A673 (cell line): ENCODE measurements at places on chromosomes 6 and 20.

DNA sequence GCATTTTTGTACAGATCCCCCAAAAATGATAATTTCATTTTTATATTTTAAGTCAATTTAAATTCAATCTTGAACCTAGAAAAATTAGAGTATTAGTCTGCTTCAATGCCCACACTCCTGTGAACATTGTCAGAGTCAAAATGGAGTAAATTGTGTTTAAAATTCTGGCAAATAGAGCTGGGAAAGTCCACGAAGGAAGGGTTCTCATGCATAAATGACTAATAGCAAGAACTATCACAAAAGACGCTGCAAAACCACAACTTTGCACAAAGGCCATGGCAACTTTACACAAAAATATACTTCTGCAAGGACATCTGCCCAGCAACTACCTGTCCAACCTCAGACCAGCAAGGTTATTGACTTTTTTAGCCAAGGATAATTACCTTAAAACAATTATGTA is 203.2 kb upstream of the SMLR1 start:
- no peak for DNase-seq

DNA sequence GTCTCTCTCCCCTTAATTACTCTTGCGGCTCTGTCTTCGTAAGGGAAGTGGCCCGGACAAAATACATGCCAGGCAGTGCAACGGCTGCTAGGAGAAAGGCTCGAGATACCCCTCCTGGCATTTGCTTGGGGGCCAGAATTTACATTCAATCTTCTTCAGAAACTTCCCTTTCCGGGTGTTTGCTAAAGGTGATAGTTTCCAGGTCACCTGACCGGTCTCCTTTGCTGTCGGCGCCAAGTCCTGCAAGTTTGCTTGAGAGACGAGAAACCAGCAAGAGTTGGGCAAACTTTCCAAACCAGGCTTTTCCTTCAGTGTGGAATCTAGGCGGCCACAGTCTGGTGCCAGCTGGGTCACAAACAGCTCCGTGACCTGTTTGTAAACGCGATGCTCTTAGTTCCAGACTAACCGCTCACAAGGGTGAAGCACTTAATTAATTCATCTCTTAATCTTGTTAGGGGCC is 563 bp upstream of the SRSF3 start:
- DNase-seq = peak; percentile 51

DNA sequence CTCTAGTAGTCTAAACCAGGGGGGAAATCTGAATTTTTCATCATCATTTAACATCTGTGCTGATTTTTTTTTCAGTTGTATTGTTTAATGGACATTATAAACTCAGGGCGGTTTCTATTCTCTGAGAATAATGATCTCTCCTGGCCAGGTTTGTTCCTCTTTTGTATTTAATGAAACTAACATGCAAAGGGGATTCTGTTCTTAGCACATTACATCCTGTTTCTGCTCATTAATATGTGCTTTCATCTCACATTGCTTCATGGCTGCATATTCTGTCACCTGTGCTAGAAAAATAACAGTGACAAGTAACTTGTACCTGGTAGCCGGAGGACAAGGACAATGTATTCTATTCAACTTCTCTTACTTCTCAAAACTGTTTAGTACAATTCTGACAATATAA is 806 bp downstream of the HLA-DOB start:
- no peak for DNase-seq

GRCh38 chr20:9186396-9186795 is 117.5 kb downstream of the PLCB4 start:
- DNase-seq = no peak

DNA sequence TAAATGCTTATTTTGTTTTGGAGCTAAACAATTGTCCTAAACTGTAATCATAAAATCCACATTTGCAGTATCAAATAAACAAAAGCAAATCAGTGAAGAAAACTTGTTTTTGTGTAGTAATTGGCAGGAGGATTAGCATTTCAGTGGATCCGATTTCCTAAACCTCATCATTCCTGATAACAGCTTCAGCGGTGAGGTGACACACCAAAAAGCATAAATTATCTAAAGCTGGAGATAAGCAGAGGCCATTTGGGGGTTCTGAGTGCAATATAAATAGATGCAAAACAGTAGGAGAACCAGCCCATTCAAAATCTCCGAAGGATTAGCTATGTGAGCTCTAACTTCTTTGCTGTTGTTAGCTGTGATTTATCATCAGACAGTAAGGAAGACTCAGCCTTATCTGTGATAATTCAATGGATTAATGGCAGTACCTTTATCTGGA is 235.8 kb downstream of the EPHA7 start:
- peak; percentile 12 for DNase-seq

- no peak for DNase-seq
These were observed 22.2 kb downstream of the KDM1B start for GRCh38 chr6:18177286-18177965.

- DNase-seq = peak; percentile 77
These were observed 45.1 kb upstream of the PNRC1 start for GRCh38 chr6:89035252-89036101.

DNA sequence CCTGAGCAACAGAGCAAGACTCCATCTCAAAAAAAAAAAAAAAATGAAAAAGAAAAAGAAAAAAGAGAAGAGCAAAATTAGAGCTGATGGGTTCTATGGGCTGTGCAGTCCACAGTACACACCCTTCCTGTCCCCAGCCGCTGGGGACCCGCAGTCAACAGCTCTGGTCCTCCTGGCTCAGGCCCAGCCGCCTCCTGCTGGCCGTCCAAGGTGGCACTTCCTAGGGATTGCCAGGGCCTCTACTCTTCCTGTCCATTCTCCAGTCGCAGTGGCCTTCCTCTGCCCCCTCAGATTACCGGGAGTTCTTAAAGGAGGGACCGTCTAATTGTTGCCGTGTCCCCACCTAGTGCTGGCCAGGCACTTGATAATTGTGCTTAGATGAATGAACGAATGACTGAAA is 41.7 kb downstream of the TMEM242 start:
- peak; percentile 35 for DNase-seq

DNA sequence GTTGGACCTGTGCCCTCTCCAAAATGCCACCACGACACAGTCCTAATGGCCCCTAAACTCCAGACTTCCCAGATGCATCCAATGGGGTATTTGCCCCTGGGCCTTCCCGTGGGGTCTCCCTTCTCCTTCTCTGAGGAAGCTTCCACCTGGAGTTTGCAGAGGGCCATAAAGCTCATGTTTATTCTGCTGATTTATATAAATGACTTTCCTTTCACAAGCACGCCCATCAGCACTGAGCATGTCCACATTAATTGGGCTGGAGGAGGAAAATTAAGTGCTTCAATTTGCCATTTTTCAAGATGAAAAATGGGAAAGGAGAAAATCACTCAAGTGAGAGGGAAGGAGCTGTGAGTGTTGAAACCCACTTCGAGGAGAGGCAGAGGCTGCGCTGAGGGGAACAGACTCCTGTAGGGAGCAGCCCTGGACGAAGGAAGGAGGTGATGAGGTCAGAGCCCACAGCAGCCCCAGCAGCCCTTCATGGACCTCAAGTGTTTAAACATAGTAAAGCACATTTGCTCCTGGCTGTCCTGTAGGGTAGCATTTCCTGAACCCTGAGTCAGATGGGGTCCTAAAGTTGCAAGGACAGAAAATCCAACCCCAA is 434.9 kb upstream of the SULF2 start:
- DNase-seq = no peak

DNA sequence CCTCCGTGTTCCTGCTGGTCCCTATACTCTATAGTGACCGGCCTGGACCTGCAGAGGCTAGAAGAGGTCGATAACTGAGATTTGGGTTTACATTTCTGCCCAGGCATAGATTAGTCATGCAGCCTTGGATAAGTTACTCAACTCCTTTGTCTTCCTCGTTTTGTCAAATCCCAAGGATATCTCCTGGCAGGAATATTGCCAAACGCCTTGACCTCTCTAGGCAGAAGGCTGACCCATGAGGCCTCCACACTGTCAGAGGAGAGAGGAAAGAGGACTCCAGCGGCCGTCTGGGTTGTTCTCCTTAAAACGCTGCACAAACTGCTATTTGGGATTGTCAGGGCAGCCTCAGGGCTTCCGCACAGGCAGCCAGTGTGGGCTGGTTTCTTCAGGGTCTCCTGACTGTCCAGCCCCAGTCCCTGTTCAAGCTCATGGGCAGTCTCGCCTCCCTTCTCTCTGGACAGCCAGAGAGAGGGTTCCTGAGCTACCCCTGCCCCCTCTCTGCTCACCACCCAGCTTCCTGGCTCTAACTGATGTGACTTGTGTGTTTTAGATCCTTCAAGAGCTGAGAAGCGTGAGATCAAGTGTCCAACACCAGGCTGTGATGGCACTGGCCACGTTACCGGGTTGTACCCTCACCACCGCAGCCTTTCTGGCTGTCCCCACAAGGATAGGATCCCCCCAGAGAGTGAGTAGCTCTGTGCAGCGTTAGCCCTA is 44.7 kb upstream of the PCMTD2 start:
- no peak for DNase-seq

DNA sequence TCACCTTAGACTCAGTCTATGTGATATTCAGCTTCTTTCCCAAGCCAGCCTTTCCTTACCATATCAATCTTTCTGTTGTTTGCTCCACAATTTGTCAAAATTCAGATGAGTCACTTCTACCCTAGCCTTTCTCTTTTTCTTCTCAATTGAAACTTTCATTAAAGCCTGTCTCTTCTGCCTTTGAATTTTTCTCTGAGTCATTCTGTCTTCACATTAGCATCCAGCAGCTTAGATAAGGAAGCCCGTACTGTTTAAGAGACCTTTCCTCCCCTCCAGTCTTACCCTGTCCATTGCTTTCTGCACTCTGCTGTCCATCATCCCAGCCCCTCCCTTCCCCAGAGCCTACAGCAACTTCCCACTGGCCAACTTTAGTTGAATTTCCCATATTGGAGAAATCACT is 34.9 kb upstream of the RALGAPA2 start:
- DNase-seq = no peak

DNA sequence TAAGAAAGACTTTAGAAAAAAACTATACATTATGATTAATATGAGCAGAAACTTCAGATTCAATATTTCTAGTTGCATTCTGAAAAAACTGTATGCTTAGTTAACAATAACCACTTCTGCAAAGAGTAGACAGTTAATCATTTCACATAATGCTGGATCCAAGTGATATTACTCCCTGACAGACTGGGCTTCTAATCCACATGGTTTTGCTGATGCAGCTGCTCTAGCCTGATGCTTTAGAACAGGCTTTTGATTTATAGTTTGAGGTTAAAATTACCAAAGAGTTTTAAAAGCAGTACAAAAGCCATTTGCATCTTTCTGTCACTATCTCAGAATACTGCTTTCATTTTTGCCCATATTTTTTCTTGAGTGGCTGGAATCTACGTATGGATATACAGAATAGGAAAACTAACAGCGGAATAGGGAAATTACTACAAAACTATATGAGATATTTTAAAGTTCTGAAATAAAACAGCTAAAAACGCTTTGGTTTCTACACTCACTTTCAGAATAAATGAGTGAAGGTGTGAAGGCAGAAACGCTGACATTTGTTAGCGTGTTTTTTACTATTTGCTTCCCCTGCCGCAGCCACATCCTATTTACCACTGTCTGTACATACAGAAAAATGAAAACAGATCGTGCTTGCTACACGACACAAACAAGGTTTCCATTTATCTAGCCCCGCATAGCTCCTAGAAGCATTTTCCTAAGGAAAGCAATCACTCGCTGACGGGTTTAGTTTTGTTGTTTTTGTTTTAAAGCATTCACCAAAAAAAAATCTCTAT is 61.7 kb downstream of the METTL24 start:
- peak; percentile 92 for DNase-seq

DNA sequence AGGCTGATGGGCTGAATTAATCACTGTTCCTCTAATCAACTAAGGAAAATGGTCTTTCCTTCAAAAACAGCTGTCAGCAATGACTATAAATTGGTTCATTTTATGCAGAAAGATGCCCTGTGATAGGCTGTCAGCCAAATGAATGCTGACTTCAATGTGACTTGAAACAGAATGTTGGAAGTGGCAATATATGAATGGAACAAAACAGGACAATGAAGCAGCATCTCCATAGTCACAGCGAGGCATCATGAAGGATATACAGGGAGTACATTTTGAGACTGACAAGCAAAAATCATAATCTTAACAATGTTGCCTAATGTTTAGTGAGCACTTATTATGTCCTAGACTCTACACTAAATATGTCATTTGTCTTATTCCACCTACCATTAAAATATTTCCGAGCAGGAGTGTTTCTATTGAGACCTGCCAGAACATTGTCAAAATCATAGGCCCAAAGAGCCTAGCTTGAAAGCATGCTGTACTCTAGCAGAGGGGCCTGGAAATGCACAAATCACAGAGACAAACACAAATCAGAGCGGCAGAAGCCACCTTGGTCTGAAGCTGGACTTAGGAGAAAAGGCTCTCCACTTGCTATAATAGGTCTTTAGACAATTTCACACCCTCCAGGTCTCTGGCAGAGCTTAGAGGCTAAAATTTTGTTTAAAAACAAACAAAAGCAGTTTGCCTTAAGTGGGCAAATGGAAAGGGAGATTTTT is 63.3 kb downstream of the FAM50B start:
- peak; percentile 68 for DNase-seq

DNA sequence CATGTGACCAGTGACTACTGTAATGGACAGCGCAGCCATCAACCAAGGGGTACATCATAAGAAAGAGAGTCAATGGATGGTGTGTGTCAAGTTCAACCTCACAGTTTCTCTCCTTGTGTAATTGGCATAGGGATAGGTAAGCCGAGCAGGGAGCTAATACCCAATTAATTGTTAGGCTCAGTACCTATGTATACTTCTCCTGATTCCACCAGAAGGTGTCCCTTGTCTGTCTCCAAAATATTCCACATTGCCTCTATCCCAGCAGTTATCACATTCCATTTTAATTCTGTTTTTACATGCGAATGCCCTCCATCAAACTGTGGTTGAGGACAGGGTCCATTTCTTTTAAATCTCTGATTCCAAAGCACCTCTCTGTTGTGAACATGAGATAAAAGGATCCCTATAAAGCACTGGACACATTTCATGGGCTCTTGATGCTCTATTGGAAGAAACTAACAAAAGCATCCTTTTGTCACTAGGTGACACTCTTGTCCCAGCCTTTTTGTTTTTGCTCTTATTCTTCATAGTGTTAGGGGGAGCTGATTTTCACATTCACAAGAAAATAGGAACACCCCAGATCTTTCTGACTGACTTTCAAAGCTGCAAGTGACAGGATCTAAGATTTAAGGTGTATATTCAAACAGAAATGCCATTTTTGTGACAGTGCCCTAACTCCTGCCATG is 38.9 kb downstream of the FBXO9 start:
- peak; percentile 25 for DNase-seq

DNA sequence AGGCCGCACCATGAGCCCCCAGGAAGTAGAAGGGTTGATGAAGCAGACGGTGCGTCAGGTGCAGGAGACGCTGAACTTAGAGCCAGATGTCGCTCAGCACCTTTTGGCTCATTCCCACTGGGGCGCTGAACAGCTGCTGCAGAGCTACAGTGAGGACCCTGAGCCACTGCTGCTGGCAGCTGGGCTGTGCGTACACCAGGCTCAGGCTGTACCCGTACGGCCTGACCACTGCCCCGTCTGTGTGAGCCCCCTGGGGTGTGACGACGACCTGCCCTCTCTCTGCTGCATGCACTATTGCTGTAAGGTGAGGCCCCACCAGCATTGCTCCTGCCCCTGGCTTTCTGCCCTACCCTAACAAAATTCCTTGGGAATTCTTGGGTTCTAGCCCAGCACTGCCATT is 13.1 kb downstream of the DNPH1 start:
- DNase-seq = no peak
